Spleen (tissue), 13 donors: ENCODE measurements at places on chromosomes 2 and 18. TPM values are rescaled to one million over a fixed set of nuclear protein-coding genes. Genes with fewer than 3 reads are reported as not detected.
A peak's percentile ranks its signal among the peaks of the same experiment; 100 is the strongest.

ACTG2 gene
- 5.0 TPM for polyA plus RNA-seq

KIAA2012 gene
- polyA plus RNA-seq, result not detected

C2orf72 gene
- not detected for polyA plus RNA-seq

ARHGAP25 gene
- polyA plus RNA-seq, result 72.0 TPM

NGEF gene
- polyA plus RNA-seq, result not detected

B3GNT2 gene
- polyA plus RNA-seq, result 8.5 TPM

SLC23A3 gene
- polyA plus RNA-seq, result 1.3 TPM

MYO5B gene
- 1.4 TPM for polyA plus RNA-seq

CPO gene
- polyA plus RNA-seq, result 0.15 TPM

ZNF385B gene
- polyA plus RNA-seq, result 0.07 TPM

CDK15 gene
- polyA plus RNA-seq, result 0.02 TPM

PSMA8 gene
- polyA plus RNA-seq, result 0.61 TPM

XRCC5 gene
- polyA plus RNA-seq, result 81.8 TPM

DNA sequence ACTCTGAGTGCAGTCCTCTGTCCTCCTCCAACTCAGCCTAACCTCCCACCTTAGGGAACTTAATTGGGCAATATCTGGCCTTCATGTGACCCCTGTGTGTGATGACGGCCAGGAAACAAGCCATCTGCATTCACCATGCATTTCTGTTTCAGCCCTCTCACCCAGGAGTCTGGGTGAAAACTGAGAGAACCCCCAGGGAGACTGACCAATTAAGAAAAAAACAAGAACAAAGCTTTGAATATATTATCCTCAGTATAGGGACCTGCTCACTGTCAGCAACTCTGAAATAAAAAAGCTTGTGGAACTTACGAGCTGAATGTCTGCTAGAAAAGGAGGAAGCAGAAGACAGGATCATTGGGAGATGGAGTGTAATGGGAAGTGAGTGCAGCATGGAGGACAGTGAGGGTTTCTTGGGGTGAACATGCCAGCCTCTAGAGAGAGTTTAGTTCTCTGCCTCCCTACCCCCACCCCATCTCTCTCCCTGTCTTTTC, 9.5 kb downstream of the MAPRE2 start:
- H3K4me1 ChIP-seq, result peaks cover 46% of the 10 kb centered on the region
- H3K27ac ChIP-seq, result peak overlapping the region; percentile 78
- DNase-seq, result no peak
- H3K4me3 ChIP-seq, result no peak overlapping the region
- no peaks in the 10 kb centered on the region for H3K36me3 ChIP-seq

DNA sequence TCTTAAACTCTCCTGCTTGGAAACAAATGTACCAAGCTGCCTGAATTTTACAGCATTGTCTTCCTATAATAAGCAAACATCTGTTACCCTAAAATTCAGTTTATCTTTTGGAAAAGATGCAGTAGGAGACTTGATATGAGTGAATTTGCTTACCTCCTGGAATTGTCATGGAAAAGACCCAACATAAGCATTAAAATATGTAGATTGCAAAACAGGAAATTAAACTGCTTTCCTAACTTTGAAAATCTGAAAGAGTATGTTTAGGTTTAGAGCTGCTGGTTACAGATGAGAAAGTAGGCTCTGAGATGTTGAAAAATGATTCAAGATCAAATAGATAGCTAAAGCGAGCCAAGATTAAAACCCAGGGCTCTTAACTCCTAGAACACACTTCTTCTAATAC, 316.5 kb downstream of the SOX11 start:
- H3K4me3 ChIP-seq, result no peak overlapping the region
- no peak for DNase-seq
- H3K4me1 ChIP-seq, result no peaks in the 10 kb centered on the region
- no peaks in the 10 kb centered on the region for H3K27me3 ChIP-seq
- H3K36me3 ChIP-seq, result no peaks in the 10 kb centered on the region

DNA sequence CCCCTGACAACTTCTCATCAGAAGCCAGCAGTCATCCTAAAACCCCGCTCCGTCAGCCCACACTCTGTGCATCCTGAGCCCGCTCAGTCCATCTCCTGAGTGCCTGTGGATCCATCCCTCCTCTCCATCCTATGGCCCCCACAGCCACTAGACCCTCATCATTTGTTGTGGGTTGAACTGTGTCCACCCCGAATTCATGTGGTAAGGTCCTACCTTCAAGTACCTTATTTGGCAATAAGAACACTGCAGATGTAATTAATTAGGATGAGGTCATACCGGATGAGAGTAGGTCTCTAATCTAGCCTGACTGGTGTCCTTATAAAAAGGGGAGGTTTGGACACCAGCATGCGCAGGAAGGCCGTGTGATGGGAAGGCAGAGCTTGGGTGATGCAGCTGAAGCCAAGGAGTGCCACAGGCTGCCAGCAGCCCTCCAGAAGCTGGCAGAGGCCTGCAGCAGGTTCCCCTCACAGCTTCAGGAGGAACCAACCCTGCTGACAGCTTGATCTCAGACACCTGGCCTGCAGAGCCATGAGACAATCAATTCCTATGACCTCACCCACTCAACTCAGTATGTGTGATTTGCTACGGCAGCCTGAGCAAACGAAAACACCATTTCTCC, 192.4 kb downstream of the ZBTB7C start:
- no peaks in the 10 kb centered on the region for H3K4me1 ChIP-seq
- no peak overlapping the region for H3K4me3 ChIP-seq
- no peaks in the 10 kb centered on the region for H3K36me3 ChIP-seq
- H3K27ac ChIP-seq, result no peak overlapping the region

DNA sequence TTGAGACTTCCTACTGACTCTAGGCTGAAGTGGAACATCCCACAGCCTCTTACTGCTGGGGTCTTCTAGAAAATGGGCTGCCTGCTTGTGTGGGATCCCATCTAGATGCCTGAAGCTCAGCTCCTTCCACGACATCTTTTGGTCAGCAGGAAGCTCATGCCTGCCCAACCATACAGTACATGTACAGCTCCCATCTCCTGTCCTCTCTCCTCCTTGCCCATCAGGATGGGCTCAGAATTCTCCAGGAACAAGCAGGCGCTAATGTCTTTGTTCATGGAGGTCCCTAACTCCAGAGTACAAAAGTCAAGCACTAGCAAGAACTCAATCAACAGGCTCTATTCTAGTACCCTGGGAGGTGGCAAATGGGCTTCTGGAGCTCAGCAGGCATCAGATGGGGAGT, 31.7 kb upstream of the GPR17 start:
- H3K4me3 ChIP-seq, result no peak overlapping the region
- no peaks in the 10 kb centered on the region for H3K4me1 ChIP-seq
- H3K36me3 ChIP-seq, result no peaks in the 10 kb centered on the region
- H3K27me3 ChIP-seq, result no peaks in the 10 kb centered on the region
- no peak for DNase-seq
- no peak overlapping the region for H3K27ac ChIP-seq

GRCh38 chr2:160507046-160507407, 13.4 kb upstream of the RBMS1 start:
- no peaks in the 10 kb centered on the region for H3K27me3 ChIP-seq
- no peak for DNase-seq
- H3K4me3 ChIP-seq, result no peak overlapping the region
- H3K27ac ChIP-seq, result no peak overlapping the region
- no peaks in the 10 kb centered on the region for H3K36me3 ChIP-seq

DNA sequence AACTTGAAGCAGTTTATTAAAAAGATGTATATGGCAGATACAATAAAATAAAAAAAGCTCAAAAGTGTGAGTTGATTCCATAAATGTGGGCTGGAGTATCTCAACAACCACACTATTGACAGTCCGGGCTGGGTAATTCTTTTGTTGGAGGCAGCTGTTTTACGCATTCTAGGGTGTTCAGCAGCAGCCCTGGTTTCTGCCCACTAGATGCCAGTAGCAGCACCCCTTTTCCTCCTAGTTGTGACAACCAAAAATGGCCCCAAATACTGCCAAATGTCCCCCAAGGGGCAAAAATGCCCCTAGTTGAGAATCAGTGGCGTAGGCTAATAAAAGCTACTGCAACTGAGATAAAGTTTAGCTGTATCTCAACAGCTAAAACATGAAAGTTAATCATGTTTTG, 44.8 kb downstream of the CHMP3 start:
- no peak overlapping the region for H3K27ac ChIP-seq
- H3K36me3 ChIP-seq, result peaks cover 31% of the 10 kb centered on the region

- no peaks in the 10 kb centered on the region for H3K27me3 ChIP-seq
- no peak for DNase-seq
- H3K27ac ChIP-seq, result no peak overlapping the region
- H3K36me3 ChIP-seq, result no peaks in the 10 kb centered on the region
- no peak overlapping the region for H3K4me3 ChIP-seq
- no peaks in the 10 kb centered on the region for H3K4me1 ChIP-seq
Observed at GRCh38 chr2:29834624-29835023, 86.8 kb downstream of the ALK start.

GRCh38 chr2:207640661-207641060, 15.5 kb upstream of the METTL21A start:
- no peaks in the 10 kb centered on the region for H3K36me3 ChIP-seq
- no peak for DNase-seq
- no peak overlapping the region for H3K27ac ChIP-seq
- no peaks in the 10 kb centered on the region for H3K27me3 ChIP-seq

GRCh38 chr2:213237787-213238186, 46.5 kb upstream of the SPAG16 start:
- no peak for DNase-seq
- no peaks in the 10 kb centered on the region for H3K27me3 ChIP-seq
- H3K27ac ChIP-seq, result no peak overlapping the region
- H3K4me3 ChIP-seq, result no peak overlapping the region
- no peaks in the 10 kb centered on the region for H3K4me1 ChIP-seq
- H3K36me3 ChIP-seq, result no peaks in the 10 kb centered on the region

- no peaks in the 10 kb centered on the region for H3K4me1 ChIP-seq
- no peaks in the 10 kb centered on the region for H3K27me3 ChIP-seq
- no peaks in the 10 kb centered on the region for H3K36me3 ChIP-seq
- DNase-seq, result no peak
- no peak overlapping the region for H3K27ac ChIP-seq
Observed at GRCh38 chr2:215396595-215397313, 39.1 kb downstream of the FN1 start.

- DNase-seq, result no peak
- no peaks in the 10 kb centered on the region for H3K36me3 ChIP-seq
- H3K27me3 ChIP-seq, result no peaks in the 10 kb centered on the region
- no peak overlapping the region for H3K27ac ChIP-seq
- no peak overlapping the region for H3K4me3 ChIP-seq
Observed at GRCh38 chr18:62651276-62652056, 63.9 kb upstream of the PHLPP1 start.

DNA sequence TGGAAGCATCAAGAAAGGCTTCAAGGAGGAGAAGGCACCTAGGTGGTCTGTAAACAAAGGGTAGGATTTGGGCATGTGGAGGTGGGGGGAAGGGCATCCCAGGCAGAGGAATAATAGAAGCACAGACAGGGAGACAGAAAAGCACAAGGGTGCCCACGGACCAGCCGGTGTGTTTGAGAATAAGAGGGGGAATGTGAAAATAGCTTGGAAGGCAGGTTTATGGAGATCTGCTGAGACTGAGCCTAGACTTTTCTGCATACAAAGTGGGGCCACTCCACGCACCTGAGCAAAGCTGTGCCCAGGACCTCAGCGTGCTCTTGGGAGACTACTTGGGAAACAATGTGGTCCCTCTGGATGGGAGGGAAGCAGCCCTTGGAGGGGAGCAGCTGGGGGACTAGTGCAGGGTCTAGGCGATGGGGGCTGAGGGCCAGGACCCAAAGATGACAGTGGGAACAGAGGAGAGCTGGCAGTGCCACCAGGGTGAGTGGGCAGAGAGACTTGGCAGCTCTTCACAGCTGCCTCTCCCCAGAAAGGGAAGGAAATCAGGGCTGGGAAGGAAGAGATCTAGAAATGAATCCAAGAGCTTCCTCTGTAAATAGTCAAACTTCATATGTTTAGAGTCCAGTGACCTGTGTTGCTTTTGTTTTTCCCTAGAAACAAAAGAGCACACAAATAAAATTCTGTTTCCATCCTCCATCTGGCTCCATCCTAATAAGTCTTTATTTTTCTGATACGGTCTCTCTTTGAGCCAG, 110.7 kb upstream of the SMAD7 start:
- H3K4me3 ChIP-seq, result no peak overlapping the region
- DNase-seq, result no peak
- H3K27ac ChIP-seq, result no peak overlapping the region
- H3K4me1 ChIP-seq, result peaks cover under 1% of the 10 kb centered on the region

DNA sequence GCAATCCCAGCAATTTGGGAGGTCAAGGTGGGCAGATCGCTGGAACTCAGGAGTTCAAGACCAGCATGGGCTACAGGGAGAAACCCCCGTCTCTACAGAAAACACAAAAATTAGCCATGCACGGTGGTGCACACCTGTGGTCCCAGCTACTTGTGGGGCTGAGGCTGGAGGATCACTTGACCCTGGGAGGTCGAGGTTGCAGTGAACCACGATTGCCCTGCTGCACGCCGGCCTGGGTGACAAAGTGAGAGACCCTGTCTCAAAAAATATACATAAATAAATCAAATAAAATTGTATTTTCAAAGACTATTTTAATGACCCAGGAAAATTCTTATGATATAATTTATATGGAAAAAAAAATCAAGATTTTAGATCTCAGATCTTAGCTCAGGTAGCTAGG, 191.5 kb downstream of the ZFP36L2 start:
- H3K36me3 ChIP-seq, result no peaks in the 10 kb centered on the region
- no peaks in the 10 kb centered on the region for H3K4me1 ChIP-seq
- no peak overlapping the region for H3K4me3 ChIP-seq
- no peak overlapping the region for H3K27ac ChIP-seq
- DNase-seq, result peak; percentile 14

- H3K4me3 ChIP-seq, result no peak overlapping the region
- H3K4me1 ChIP-seq, result no peaks in the 10 kb centered on the region
- H3K27me3 ChIP-seq, result no peaks in the 10 kb centered on the region
- H3K27ac ChIP-seq, result no peak overlapping the region
Observed at GRCh38 chr2:69119104-69119894, 106.3 kb downstream of the ANTXR1 start.

- H3K4me1 ChIP-seq, result peaks cover 29% of the 10 kb centered on the region
- peak overlapping the region; percentile 50 for H3K4me3 ChIP-seq
- H3K27me3 ChIP-seq, result no peaks in the 10 kb centered on the region
- no peak for DNase-seq
- no peaks in the 10 kb centered on the region for H3K36me3 ChIP-seq
Observed at GRCh38 chr2:216012133-216012829, 1.1 kb downstream of the MREG start.

GRCh38 chr2:20232837-20233207, 7.9 kb upstream of the SDC1 start:
- no peak overlapping the region for H3K27ac ChIP-seq
- H3K27me3 ChIP-seq, result peaks cover 4% of the 10 kb centered on the region
- H3K36me3 ChIP-seq, result no peaks in the 10 kb centered on the region
- H3K4me3 ChIP-seq, result no peak overlapping the region
